HAP-1 (cell line): ENCODE measurements at places on chromosomes 11 and 22.

GRCh38 chr22:49678842-49679170 is 148.9 kb downstream of the BRD1 start:
- no peak for DNase-seq

DNA sequence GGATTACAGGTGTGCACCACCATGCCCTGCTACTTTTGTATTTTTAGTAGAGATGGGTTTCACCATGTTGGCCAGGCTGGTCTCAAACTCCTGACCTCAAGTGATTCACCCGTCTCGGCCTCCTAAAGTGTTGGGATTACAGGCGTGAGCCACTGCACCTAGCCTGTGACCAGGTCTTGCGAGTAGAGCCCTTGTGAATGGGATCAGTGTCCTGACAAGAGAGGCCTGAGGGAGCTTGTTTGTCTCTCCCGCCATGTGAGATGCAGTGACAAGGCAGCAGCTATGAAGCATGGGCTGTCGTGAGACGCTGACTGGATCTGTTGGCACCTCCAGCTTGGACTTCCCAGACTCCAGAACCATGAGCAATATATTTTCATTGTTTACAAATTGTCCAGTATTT is 69.3 kb downstream of the LRRC32 start:
- DNase-seq, result no peak

- no peak for DNase-seq
These were observed 1125.2 kb upstream of the CNTN5 start for GRCh38 chr11:97895572-97895971.

DNA sequence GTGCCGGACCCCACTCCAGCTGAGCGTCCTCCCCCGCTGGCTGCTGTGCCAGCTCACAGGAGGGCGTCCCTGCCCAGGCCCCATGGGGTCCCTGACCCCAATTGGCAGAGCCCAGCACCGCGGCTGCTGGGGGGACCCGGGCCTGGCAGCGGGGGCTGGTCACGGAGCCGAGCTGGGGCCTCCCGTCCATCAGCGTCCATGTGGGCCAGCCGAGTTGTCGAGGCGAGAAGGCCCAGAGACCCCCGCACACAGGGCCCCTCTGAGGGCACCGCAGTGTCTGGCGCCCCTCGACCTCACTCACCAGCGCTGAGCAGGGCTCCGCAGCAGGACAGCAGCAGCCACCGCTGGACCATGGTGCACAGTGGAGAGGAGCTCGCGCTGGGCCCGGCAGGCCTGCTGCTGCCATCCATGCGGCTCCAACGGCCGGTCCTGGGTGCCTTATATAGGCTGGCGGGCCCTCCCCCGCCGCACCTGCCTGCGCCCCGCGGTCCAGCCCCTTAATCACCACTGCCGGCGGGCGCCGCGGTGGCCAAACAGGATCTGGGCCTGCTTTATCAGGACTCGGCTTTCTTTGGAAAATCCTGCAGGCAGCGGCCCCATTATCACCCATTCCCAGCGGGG is at the start of gene MUC6:
TSS of gene MUC6 (minus strand) at position 416 of the 621 bp plus-strand sequence. CDS start at position 353, 63 bp downstream.
- no peak for DNase-seq

DNA sequence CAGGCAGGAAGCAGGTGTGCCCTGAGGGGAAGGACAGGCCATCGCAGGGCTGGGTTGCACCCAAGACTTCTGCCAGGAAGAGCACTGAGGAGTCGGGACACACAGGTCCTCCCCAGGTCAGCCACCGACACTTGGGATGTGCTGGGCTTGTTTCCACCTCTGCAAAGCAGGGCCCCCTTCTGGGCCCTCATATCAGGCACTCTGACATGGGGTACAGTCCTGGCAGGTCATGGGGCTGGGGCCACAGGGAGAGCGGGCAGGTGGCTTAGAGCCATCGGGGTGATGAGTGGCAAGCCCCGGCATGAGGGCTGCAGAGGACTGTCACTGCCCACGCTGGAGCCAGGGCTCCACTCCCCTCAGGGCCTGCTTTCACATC is 7.9 kb upstream of the ADORA2A start:
- DNase-seq, result no peak

DNA sequence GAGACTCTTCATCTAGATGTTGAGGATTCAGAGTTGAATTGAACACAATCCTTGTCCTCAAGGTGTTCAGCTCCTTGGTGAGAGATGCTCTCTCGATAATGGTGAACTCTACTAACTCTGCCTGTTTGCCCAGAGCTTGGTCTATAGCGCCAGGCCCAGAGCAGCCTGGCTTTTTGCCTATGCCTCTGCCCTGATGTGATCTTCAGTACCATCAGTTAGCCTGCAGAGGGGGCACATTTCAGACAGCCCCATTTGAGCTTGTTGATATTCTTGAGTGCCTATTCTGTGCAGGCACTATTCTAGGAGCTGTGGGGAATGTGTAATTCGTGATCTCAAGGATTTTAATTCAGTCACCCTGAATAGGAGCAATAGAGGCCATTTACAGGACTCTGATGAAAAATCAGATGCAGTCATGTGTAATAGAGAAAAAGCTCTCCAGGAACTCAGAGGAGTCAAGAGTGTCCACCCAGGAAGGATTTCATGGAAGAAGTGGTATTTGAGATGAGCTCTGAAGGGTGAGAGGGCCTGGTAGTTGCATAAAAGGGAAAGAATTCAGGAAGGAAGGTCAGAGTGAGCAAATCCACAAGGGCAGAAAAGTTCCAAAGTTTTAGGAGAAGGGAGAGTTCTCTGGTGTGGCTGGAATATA is 19.3 kb downstream of the GTPBP1 start:
- DNase-seq, result peak; percentile 40

- no peak for DNase-seq
These were observed 47.4 kb upstream of the TP53I11 start for GRCh38 chr11:44998051-44998450.

DNA sequence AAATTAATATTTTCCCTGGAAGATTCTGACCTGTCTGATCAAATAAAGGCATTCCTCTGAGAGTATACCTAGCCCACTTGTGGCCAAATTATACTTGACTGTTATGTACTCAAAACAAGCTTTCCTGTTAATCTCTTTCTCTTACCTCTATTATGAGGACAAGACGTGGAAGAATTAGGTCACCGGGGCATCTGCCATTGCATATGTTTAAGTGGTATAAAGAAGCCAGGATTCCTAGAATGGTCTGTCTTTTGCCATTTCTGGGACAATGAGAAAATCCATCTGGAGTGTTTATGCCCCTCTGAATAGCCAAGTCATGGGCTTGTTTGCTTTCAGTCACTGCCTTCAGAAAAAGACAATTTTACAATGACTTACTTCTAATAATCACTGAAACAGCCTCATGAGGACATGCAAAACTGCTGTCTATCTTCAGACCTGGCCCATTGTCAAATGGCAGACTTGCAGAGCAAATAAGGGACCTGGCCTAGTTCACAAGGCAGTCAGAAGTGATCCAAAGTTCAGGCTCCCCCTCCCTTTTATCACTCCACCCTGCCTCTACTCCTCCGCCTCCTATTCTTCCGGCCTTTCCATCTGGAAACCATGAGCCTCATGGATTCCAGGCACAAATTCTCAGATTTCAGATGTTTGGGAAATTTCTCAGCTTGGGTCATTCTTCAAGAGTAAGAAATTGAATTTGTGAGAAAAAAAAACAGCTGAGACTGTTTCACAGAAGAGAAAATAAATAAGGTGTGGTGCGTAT is 128.1 kb upstream of the LDLRAD3 start:
- no peak for DNase-seq

DNA sequence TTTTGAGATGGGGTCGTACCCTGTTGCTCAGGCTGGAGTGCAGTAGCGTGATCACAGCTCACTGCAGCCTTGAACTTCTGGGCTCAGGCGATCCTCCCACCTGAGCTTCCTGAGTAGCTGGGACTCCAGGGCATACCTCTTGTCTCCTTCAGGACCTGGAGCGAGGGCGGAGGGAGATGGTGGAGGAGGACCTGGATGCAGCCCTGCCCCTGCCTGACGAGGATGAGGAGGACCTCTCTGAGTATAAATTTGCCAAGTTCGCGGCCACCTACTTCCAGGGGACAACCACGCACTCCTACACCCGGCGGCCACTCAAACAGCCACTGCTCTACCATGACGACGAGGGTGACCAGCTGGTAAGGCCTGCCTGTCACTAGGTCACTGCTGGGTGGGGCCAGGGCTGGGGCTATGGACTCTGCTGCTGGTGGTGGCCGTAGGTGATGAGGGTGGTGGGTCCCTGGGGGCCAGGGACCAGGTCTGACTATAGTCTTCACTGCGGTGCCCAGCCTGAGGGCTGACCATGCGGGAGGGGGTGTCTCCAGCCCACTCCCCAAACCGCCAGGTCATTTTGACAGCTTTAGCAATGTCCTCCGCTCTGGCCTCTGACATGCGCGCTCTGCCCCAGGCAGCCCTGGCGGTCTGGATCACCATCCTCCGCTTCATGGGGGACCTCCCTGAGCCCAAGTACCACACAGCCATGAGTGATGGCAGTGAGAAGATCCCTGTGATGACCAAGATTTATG is 53.9 kb downstream of the MYO7A start:
- DNase-seq, result no peak

GRCh38 chr11:70364178-70364577 is 34.2 kb upstream of the CTTN start:
- DNase-seq, result no peak

- DNase-seq, result no peak
These were observed 27.2 kb downstream of the WEE1 start for GRCh38 chr11:9600644-9601036.

GRCh38 chr22:19114984-19115552 is 7.1 kb downstream of the DGCR2 start:
- no peak for DNase-seq

GRCh38 chr11:107041088-107041444 is 22.8 kb upstream of the GUCY1A2 start:
- no peak for DNase-seq

DNA sequence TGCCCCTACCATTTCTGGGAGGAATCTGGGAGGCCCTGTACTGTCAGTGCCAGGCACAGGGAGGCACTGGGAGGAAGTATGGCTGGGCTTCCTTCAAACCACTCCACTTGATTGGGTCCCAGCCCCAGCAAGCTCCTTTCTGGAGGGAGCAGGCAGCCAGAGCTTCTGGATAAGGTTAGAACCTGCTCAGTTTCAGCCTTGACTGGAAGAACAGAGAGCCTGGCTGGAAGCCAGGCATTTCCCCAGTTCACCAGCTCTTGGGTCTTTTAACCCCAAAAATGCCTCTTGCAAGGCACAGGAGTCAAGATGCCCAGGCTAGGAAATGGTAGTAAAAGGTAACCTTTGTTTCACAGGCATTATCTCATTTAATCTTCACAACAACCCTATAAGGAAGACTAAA is 9.0 kb upstream of the KCTD14 start:
- no peak for DNase-seq

GRCh38 chr11:12179531-12179930 is 69.1 kb downstream of the MICAL2 start:
- DNase-seq, result no peak

DNA sequence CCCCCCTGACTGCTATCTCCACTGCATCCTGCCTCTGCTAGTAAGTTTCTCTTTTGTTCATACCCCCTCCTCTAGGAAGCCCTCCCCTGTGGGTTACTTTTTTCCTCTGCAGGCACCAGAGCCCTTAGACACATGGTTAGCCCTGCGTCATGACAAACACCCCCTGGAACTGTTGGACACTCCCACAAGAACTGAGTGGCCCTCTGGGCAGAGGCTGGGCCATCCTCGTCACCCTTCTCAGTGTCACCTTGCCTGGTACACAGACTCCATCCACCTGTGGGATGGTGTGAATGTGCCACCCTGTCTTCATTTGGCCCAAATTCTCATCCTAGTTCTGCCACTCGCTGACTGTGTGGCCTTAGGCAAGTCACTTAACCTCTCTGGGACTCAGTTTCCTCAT is 4.1 kb upstream of the RAB3IL1 start:
- no peak for DNase-seq

DNA sequence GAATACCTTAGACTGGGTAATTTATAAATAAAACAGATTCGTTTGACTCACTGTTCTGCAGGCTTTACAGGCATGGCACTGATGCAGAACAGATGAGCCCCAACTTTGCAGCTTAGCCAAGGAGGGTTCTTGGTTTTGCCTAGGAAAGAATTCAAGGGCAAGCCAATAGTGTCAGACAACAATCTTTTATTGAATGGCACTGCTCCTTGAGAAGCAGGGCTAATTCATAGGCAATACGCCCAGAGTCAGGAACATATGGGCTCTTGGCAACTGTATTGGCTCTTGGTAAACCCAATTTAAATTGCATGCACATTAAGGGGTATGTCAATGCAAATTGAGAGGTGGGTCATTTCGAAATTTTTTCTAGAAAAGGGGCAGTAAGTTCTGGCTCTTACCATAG is 87.9 kb downstream of the RAB38 start:
- no peak for DNase-seq

- no peak for DNase-seq
These were observed 5.2 kb upstream of the C22orf42 start for GRCh38 chr22:32164075-32164860.

DNA sequence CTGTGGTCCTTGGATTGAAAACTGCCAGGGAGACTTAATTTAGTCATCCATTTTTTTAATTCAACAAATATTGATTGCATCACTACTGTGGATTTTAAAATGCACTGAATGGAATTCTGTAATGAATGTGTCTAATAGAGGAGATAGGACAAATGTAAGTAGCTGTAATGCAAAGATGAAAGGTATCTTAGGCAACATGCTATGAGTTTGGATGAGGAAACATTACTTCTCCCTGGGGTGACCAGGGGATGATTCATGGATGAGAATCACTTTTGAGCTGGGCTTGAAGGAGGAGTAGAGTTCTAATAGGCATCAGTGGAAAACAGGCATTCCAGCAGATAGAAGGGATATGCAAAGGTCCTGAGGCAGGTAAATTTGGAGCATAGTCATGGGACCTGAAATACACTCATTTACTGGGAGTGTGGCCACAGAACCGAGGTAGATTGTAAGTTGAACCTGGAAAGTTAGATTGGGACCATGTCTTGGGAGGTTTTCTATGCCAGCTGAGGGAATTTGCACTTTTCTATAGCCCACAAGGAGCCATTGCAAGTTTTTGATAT is 43.4 kb downstream of the PKNOX2 start:
- DNase-seq, result no peak

DNA sequence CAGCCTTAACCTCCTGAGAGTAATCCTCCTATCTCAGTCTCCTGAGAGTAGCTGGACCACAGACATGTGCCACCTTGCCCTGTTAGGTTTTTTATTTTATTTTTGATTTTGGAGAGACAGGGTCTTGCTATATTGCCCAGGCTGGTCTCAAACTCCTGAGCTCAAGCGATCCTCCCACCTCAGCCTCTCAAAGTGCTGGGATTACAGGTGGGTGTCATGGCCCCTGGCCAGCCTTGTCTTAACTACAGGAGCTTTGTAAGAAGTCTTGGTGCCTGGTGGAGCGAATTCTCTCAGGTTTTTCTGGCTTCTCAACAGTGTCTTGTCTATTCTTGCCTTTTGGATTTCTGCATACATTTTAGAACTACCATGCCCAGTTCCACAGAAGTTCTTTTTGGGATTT is 546.4 kb downstream of the TBC1D22A start:
- no peak for DNase-seq

- no peak for DNase-seq
These were observed 141.3 kb downstream of the NAV2 start for GRCh38 chr11:19853920-19854319.
